ENCODE measurements at places on chromosomes 4 and X.

GRCh38 chr4:157911662-157912061, 261.2 kb downstream of the GASK1B start:
- no peak for DNase-seq

- no peak for DNase-seq
These were observed 56.2 kb downstream of the PROM1 start for GRCh38 chr4:16027626-16028025.

GRCh38 chr4:3044870-3045819, 29.2 kb downstream of the HTT-AS start:
- DNase-seq = no peak

DNA sequence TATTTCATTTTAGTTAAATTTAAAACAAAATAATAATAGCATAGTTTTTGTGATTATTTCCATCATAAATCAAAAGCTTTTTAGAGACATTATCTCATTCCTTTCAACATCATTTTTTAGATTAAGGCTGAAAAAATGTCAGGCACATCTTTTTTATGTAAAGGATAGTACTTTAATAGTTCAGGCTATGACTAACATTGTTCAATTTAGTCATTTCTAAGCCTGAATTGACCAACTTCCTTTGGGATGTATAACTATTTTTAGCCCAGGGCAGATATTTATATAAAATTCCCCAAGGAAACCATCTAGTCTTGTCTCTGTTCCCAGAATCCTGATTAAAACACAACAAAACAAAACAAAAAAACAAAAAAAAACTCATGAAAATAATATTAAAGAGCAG, 145.6 kb upstream of the PCDH18 start:
- no peak for DNase-seq

DNA sequence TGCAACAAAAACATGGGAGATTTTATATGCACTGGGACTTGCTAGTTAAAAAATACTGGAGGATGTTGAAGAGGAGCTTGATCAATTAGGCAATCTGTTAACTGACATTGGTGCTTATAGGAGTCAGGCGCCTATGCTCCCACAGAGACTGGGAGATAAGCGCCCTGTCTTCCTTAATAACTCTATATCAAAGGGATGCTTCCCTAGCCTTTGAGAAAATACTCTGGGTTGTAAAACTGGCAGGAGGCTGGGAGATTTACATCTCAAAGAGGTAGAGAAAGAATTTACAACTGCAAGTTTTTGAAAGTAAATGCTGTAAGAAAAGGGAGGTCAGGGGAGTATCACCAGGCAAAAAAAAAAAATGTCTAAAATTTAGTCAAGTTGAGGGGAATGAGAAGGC, 325.4 kb downstream of the PCDH10 start:
- DNase-seq = no peak

DNA sequence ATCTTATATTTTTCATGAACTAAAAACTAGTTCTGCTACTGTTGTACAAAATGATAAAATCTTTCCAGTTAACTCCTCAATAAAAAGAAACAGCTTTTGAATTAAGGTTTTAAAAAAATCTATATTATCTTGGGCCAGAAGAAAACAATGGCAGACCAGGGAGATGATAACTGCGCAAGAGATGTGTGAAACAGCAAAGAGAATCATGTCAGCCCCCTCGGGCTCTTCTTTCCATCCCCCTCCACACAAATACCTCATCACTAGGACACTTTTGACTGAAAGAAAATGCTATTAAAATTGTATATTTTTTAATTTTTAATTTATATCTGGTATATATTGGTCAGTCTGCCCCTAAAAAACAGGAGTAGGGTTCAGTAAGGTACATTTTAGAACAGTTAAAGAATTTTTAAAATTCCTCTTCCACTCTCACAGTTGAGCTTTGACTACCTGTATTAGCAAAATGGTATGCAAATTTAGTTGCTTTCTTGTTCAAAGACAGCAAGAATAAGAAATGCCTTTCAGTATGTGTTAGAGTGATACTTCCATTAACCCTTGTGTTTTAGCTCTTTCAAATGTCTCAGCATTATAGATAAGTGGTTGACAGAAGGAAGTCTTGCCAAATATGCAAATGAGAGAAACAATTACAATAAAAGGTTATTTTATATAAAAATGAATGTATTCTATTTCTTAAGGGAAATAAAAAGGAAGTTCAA, 36.4 kb upstream of the LCORL start:
- no peak for DNase-seq

- DNase-seq = no peak
These were observed 14.0 kb upstream of the ARHGAP10 start for GRCh38 chr4:147717878-147718277.

GRCh38 chr4:185238215-185238681, 28.9 kb downstream of the SNX25 start:
- no peak for DNase-seq

DNA sequence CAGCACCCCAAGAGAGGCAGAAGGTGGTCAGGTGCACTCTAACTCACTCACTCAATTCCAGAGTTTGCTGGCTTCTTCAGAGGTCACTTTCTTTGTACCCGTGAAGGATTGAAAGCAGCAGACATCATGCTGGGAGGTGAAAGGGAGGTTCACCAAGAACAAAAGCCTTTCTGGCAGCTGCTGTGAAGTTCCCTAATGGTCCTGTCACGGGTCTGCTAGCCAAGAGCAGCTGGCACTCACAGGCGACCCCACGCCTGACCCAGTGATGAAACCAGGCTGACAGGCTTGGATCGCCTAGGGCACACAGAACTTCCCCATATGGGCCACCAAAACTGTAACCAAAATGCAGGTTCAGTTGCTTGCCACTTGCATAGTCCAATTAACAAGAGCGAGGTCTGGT, 11.8 kb downstream of the NUDT11 start:
- DNase-seq = no peak

GRCh38 chr4:135365065-135365464, 1163.5 kb upstream of the PABPC4L start:
- DNase-seq = no peak

DNA sequence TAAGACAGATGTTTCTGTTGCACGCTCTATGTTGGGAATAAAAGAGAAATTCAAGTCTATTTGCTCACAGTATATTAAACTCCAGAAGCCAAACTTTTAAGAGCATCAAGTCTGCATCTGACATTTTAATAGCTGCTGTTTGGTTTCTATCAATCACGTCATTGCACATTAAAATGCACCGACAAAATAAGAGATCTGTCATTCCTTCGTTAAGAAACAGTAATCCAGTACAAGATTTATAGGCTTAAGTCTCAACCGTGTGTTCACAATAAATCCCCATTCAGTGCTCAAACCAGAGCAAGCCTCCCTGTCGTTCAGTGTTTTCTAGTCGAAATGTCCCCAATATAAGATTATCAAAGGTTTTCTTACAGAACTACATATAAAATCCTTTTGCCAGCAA, 89.0 kb upstream of the BMPR1B start:
- DNase-seq = peak; percentile 31

DNA sequence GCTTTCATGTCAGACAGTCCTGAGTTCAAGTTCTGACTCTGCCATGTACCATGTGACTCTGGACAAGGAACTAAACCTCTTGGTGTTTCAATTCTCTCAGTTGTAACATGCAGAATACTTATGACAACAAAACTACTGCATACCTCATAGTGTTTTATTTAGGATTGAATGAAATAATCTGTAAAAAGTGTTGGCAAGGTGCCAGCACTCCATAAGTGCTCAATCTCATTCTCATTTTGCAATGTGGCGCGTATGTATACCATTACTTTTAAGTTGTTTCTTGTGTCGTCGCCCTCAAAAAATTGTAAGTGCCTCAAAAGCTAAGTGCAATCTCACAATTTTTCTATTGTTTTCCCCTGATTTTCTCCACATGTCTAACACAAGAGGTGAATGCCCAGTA, 62.5 kb downstream of the IGSF1 start:
- no peak for DNase-seq

- DNase-seq = no peak
These were observed 25.2 kb upstream of the TBC1D14 start for GRCh38 chr4:6884341-6884870.

GRCh38 chr4:152000518-152000917, 239.7 kb upstream of the GATB start:
- no peak for DNase-seq

DNA sequence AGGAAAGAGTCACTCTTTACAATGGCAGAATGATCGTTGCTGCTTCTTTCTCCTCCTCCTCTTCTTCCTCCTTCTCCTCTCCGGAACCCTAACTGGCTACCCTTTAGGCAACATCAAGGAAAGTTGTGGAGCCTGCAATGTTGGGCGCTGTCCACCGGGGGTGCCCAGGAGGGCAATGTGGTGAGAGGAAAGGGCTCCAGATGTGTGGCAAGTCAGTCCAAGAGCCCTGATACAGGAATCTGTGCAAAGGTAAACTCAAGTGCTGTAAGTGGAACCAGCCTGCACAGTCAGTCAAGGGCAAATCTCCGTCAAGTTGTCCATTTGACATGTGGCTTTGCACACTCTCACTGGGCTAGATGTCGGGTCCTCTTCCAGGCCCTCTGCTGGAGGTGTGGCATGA, 2.8 kb downstream of the RTL5 start:
- DNase-seq = peak; percentile 62

DNA sequence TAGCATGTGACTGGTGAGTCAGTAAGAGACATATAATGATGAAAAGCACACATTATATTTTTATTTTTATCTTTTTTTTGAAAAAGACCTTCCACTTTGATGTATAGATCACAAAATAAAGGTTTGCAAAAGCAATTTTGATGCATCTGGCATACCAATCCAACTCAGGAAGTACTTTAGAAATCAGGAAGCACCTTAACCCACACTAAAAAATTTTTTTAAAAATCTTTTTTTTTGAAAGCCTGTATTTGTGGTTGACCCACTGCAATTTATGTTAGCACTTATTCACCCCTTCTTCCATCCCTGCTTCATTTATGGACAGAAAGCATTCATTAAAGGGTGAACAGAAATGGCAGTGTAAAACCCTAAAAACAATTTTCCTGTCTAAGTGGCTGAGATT, 16.6 kb downstream of the TMEM255A start:
- no peak for DNase-seq

- DNase-seq = no peak
These were observed 979.4 kb upstream of the PCDH10 start for GRCh38 chr4:132169660-132170059.

GRCh38 chr4:575281-576141, 584 bp downstream of the TMEM271 start:
- DNase-seq = peak; percentile 59

GRCh38 chr4:87409420-87409939, 12.9 kb upstream of the NUDT9 start:
- DNase-seq = no peak

DNA sequence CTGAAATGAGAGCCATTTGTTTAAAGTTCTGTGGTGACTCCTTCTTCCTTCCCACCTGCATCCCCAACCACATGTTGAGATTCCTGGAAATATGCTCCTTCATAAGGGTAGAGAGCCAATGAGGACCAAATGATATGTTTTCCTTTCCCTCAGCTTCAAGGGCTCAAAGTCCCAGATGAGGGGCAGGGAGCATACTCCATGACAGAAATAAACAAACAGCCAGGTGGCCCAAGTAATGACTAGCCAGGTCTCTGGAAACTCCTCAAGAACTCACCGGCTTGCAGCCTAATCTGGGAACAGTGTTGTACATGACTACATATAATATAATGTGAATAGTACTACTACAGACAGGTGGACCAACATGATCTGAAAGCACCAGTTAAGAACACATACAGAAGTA, 392.3 kb downstream of the PACRGL start:
- DNase-seq = no peak

GRCh38 chr4:139606579-139607501, 50.8 kb upstream of the SETD7 start:
- no peak for DNase-seq

- peak; percentile 45 for DNase-seq
These were observed 841 bp downstream of the ACOT9 start for GRCh38 chrX:23742174-23742696.

DNA sequence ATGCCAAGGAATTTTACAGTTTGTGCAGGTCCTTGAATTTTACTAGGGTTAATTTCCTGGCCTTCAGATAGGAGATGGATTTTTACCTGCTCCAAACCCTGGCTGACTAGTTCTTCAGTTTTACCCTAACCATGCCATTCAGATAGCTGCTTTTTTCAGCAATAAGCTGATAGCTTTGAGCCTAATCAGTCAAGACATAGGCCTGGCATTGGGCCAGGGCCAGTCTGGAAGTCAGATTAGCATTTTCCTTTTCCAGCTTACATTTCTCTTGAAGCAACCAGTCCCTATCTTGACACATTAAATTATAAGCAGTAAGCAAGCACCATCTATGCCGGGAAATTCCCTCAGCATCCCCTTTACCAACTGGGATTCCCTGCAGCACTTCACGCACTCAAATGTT, 177.1 kb downstream of the ADGRA3 start:
- no peak for DNase-seq

- no peak for DNase-seq
These were observed 62.3 kb downstream of the IL1RAPL1 start for GRCh38 chrX:28649541-28649940.

GRCh38 chr4:53605783-53606182, 14.5 kb upstream of the LNX1 start:
- DNase-seq = no peak

DNA sequence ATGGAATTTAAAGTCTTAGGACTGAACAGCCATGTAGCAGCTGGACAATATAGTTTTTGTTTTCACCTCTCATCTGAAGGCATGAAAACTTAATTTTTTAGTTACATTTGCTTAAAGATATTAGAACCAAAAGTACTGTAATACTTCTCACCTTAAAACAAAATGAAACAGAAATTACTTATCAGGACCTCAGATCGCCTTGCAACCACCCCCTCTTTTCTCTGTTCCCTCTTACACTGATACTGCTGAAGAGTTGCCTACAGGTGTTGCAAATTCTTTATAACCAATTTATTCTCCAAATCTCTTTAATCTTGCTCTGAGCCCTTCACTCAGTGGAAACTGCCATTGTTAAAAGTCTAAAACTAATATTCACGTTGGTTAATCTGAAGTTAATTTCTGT, 145.0 kb downstream of the SPCS3 start:
- no peak for DNase-seq

GRCh38 chrX:68018248-68019203, 414.8 kb downstream of the OPHN1 start:
- DNase-seq = peak; percentile 34

GRCh38 chr4:105934386-105934785, 39.1 kb downstream of the NPNT start:
- no peak for DNase-seq

DNA sequence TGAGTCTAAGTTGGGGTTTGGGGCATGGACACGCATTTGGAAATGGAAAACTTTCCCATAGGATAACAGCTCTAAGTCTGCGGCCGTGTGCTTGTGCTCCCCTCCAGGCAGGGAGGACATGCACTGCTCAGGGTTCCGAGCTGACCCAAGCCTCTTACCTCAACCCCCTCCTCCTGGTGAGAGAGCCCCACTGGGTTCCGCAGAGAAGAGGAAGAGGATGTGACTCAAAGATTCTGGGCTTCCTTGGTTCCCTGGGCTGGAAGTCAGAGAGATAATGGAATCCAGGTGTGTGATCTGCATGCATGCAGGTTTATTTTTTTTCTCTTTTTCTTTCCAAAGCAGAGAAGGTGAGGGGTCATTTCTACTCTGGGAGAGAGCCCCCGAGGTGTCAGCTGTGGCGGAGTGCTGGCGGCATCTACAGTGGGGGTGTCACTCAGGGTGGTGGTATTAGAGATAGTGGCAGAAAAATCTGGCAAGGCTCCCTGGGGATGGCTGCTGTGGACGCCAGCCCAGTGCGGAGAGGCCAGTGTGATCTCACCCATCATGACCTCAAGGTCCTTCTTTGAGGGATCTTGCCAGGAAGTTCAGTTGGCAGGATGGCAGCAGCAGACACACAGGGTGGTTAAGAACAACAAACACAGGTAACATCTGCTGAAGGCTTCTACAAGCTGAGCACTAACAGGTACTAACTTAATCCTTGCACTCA, 168.7 kb upstream of the HAND2 start:
- DNase-seq = no peak

GRCh38 chr4:44425614-44426208, 22.9 kb downstream of the KCTD8 start:
- peak; percentile 7 for DNase-seq
